ENCODE measurements at places on chromosomes 7 and 10. TPM values are rescaled to one million over a fixed set of nuclear protein-coding genes. Genes with fewer than 3 reads are reported as not detected.
A peak's percentile ranks its signal among the peaks of the same experiment; 100 is the strongest.

GRCh38 chr10:32851301-32851700 lies 106.7 kb downstream of the ITGB1 start:
- no peak for DNase-seq

- peak; percentile 60 for DNase-seq
Observed at GRCh38 chr10:79608505-79609375, 2.0 kb upstream of the SFTPA1 start.

- DNase-seq: no peak
Observed at GRCh38 chr10:44180321-44181168, 204.4 kb downstream of the CXCL12 start.

GRCh38 chr7:55770778-55771177 lies 91.8 kb downstream of the SEPTIN14 start:
- DNase-seq: no peak

DNA sequence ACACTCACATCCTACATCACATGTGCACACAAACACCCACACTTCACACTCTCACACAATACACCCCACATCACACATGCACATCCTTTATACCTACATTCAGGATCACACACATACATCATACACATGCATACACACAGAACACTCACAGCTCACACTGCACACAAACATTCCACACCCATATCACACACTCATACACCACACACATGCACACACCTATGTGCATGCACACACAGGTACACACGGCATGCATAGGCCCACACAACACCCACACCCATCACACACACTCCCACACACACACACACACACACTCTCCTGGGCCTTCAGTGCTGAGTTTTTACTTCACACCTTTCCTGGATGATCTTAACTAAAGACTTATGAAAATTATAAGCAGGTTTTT lies 220.5 kb downstream of the DNAJB6 start:
- no peak for DNase-seq

DNA sequence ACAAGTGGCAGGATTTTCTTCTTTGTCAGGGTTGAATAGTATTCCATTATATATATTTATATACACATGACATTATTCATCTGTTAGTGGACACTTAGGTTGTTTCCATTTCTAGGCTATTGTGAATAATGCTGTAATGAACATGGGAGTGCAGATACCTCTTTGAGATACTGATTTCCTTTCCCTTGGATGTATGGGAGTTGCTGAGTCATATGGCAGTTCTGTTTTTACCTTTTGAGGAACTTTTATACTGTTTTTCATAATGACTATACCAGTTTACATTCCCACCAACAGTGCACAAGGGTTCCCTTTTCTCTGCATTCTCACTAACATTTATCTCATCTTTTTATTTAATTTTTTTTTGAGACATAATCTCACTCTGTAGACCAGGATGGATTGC lies 1.8 kb upstream of the CLCN1 start:
- DNase-seq: no peak

GRCh38 chr7:130140551-130141160 lies 64.5 kb downstream of the TMEM209 start:
- DNase-seq: no peak

- DNase-seq: no peak
Observed at GRCh38 chr7:132155715-132156114, 420.6 kb downstream of the PLXNA4 start.

GRCh38 chr10:63494951-63495350 lies 26.2 kb upstream of the REEP3 start:
- no peak for DNase-seq

DNA sequence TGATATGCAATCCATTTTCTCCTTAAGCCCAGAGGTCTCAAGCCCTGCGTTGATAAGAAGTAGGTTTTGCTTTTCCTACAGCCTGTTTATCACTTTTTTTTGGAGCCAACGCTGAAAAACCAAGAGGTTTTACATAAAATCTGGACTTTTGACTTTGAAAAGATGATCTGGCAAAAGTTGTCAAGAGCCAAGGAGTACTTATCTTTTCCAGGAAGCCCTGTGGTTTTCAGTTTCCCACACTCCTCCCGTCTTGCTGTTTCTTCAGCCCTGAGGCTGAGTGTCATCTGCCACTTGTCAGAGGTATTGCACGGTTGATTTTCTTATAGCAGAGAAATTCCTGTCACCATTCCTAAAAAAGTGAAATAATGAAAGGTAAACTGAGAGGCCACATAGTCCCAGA lies 108.7 kb downstream of the TYW1 start:
- no peak for DNase-seq

GRCh38 chr7:148867596-148868377 lies 16.3 kb downstream of the EZH2 start:
- DNase-seq: no peak

DNA sequence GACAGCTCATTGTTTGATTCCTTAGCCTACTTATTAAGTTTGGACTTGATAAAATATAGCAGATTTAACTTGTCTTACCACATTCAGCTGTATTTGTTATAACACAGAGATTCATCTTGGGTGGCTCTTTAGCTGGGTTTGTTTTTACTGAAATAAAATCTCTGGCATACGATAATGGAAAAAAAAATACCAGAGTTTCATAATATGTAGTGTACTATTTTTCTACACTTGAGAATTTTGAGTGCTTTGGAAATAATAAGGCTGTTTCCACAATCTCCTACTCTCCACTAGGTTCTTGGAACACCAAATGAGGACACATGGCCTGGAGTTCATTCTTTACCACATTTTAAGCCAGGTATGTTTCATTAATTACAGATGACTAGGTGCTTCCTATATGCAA lies 218.6 kb upstream of the FZD1 start:
- DNase-seq: no peak

DNA sequence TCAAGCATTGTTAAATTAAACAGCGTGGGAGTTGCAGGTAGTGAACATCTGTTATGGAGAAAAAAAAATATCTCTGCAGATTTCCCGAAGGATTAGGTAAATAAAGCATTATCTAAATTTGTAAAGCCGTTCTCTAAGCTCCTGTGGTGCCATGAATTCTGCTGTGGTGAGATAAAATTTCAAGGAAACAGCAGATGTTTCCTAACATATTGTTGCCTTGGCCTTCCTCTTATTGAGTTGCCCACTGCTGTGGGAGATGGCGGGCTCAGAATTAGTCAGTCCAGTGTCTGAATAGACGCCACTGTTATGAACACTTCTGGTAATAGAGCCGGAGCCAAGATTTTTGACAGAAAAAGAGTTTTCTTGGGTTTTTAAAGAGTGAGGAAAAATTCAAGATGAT lies 82.6 kb upstream of the ELMO1 start:
- no peak for DNase-seq

DNA sequence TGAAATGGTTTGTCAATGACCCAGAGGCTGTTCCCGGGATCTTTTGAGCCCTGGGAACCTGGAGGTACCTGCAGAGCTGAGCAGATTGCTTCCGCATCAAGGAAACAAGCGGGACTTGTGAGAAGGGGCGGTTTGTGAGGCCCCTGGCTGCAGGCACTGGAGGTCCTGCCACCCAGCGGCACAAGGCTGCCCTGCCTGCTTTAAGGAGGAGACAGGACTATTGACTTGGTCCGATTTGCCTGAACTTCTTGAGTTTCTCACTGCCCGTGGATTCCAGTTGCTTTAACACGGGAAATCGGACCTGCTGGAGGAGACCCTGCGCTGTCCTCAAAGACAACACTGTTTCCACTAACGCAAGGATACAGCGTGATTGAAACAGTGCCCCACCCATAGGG lies 130.1 kb downstream of the DNAJB6 start:
- peak; percentile 14 for DNase-seq

DNA sequence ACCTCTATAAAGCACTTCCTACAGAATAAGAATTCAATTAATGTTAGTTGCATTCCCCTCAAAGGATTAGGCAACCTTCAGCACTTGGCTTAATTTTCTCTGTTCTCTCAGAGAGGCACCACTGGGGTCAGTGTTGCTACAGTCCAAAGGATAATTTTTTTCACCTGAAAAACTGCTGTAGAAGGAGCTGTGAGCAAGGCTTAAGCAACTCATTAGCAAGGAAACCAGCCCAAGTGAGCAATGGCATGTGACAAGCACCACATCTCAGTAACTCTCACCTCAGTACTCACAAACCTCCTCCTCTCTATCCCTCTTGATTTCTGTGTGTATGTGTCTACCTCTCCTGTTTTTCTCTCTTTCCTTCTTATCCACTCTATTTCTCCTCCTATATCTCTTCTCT lies 55.9 kb downstream of the DGKI start:
- no peak for DNase-seq

GRCh38 chr7:24974026-24974832 lies 5.7 kb downstream of the OSBPL3 start:
- DNase-seq: no peak

The UNCX gene
- not detected for total RNA-seq

The PLCE1 gene
- total RNA-seq: 0.08 TPM

The CCDC3 gene
- 0.18 TPM for total RNA-seq

The NOS3 gene
- 30.2 TPM for total RNA-seq

The RBP3 gene
- not detected for total RNA-seq

The PDE6C gene
- not detected for total RNA-seq

Data from activated CD4-positive, alpha-beta memory T cell treated with anti-CD3 and anti-CD28 coated beads, Interleukin-2, amount 10 ng/mL, durations not matched to agents 7 days and 5 days (primary cell).